ENCODE measurements at places on chromosomes 16 and 17.

DNA sequence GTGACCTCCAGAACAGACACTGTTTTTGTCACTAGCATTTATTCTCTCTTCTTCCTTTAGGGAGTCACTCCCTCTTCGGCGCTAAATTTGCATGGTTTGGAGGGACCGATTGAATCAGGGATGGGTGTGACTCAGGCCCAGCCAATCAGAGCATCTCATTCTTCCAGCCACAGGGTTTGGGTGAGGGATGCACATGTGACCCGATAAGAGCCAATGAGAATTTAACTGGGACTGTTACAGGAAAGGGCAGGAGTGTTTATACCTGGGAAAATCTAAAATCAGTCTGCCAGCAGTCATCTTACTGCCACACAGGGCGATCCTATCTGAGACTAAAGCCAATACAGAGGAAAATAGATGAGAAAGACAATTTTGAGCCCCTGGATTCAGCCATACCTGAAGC is 351.2 kb upstream of the ERCC4 start:
- DNase-seq = no peak

DNA sequence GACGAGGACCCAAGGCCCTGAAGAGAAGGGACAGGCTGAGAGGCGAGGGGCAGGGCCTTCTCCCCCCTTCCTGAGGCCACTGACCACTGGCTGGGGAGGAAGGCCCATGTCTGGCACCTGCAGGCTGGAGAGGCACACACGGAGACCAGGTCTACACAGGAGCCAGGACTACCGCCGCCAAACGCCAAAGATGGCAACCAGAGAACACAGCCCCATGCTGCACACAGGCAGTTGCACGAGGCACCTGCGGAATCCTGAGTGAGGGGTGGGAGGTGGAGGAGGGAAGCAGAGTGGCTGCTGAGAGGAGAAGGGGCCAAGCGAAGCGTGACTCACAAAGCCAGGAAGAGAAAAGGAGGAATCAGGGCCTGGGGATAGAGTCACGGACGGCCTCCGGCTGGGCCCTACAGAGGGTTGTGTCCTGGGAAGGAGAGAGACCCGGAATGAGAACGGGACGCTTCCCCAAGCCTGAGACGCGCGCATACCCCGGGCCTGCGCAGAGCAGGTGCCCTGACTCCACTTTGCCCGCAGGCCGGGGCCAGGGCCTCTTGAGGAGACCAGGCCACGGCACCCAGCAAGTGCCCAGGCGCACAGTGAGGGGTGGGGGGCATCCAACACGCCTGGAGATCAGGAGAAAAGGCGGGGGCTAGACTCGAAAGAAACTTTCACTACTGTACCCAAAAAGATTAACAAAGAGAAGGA is 28.7 kb upstream of the C16orf95 start:
- no peak for DNase-seq

GRCh38 chr17:55155856-55156560 is 108.8 kb upstream of the HLF start:
- DNase-seq = no peak

DNA sequence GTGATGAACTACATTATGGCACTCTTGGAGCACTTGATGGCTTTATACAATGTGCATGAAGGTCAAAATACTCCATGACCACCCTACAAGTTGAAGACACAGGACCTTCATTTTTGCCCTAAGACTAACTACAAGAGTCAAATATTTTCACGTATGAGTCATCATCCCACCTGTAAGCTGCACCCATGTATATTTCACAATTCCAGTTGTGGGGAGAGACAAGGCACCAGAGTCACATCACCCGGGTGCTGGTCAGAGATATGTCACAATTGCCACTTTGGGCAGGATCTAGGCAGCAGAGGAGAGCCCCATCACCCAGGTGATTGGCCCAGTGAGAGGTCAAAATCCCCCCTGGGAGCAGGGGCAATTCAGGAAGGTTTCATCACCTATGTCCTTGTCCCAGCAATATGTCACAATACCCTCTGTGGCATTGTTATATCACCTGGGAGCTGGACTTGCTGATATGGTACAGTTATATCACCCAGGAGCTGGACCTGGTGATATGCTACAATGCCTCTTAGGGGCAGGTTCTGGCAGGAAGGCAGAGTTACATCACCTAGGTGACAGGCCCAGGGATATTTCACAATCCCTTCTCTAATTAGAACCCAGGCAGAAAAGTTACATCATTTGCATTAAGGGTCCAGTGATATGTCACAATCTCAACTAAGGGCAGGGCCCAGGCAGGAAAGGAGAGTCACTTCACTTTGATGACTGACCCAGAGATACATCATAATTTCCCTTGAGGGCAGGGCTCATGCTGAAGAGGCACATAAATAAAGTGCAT is 1839.2 kb downstream of the TP53TG3F start:
- DNase-seq = no peak

DNA sequence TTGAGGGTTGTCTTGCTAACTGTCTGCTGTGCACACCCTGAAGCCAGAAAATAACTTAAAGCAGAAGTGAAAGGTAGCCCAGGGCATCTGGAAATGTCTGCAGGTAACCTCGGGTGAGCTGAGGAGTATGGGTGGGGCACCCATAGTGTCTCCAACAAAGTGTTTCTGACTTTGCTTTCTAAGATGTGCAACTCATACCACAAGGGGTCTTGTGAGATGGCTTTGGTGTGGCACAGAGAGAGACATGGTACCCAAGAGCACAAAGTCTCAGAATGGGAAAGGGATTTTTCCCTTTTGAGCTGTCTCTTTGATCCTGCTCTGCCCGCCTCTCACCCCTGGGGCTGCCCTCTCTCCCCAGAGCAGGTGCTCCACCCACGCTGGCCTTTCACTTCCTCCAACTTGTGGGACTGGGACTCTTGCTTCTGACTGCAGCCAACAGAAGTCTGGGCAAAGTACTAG is 6.9 kb downstream of the CHD9 start:
- DNase-seq = no peak

DNA sequence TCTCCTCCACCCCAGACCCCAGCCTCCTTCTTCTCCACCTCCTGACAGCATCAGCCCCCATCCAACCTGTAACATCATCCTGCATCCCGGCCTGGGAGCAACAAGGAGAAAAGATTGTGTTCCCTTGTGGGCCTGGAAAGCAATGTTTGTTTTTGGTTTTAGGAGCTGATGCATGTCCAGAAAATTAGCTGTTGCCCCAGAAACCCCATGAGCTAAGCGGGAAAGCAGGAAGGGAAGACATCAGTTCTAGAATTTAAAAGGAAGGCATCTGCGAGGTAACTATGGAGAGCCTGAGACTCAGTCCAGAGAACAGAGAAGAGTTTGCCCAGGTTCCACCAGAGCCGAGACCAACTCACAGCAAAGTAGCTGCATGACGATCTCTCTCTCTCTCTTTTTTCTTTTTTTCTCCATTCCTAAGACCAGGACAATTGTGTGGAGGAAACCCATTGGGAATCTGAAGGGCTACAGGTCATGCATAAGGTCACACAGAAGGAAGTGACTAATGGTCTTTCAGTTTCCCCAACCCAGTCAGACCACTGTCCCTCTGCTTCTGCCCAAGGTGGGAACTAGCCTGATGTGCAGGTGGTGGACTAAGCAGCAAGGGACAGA is 124.4 kb downstream of the SLC39A11 start:
- DNase-seq = no peak

GRCh38 chr16:54627616-54628015 is 303.0 kb upstream of the IRX5 start:
- DNase-seq = no peak

DNA sequence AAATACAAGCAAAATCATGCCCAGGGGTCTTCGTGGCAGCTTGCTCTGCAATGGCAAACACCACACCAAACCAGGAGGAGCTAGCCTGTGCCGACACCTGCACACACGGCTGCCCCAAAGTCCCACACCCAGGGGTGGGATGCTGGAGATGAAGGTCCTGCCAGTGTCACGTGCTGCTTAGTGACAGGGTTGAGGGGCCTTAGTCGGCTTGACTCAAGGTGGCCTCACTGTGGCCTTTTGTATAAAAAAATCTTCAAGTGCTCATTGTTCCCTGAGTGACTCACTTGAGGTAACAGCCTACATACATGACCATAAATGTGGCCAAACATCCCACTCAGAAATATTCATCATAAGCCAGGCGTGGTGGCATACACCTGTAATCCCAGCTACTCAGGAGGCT is 7.3 kb downstream of the TRIM65 start:
- no peak for DNase-seq

DNA sequence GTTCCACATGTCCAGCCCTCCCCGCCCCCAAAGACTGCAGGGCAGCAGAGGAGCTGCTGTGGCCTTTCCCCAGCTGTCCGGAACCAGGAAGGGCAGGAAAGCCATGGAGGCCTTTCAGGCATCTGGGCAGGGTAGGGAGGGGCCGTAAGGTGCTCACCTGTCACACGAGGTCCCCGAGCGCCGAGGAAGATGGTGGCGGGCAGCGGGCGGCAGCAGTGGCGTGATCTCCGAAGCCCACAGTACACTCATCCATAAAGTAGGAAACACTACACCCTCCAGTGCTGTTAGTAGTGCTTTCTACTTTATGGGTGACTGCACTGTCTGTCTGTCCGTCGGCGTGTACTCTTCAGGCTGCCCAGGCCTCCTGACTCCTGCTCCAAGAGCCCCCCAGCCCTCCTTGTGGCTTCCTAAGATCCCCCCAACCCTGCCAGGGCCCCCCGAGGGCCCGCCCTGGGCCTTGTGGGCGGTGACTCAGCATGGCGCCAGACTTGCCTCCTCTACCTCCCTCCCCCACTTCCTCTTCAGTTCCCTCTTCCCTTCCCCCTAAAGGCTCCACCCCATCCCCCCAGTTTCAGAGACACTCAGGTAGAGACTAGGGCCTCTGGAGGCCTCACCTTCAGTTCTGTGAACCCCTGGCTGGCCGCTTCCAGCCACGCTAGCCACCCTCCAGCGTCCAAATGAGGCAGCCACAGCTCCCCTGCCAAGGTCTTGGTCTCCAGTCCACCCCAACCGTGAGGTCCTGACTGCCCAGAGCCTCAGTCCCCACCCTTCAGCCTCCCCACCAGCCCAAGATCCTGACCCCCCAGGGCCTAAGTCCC is 2.6 kb upstream of the TSPOAP1 start:
- DNase-seq = no peak

- no peak for DNase-seq
Observed at GRCh38 chr17:56114469-56114868, 38.8 kb upstream of the ANKFN1 start.

GRCh38 chr17:16923904-16924695 is 47.8 kb downstream of the TNFRSF13B start:
- no peak for DNase-seq

DNA sequence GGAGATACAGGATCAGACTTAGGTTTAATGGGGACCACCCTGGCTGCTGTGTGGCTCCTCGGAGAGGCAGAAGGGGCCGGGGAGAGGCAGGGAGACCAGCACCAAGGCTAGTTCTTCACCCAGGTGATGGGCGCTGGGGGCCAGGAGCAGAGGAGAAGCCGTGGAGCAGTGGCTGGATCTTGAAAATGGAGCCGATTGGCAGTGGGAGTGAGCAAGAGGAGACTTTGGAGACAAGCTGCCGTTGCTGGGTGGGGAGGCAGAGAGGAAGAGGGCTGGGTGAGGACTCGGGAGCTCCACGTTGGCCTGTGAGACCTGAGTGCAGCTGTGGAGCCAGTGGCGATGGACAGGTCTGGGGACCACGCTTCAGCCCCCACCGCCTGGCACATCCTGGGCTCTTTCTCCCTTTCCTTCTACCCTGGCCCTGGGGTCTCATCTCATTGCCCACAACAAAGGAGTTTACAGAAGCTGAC is 9.0 kb downstream of the RAB11FIP4 start:
- no peak for DNase-seq

DNA sequence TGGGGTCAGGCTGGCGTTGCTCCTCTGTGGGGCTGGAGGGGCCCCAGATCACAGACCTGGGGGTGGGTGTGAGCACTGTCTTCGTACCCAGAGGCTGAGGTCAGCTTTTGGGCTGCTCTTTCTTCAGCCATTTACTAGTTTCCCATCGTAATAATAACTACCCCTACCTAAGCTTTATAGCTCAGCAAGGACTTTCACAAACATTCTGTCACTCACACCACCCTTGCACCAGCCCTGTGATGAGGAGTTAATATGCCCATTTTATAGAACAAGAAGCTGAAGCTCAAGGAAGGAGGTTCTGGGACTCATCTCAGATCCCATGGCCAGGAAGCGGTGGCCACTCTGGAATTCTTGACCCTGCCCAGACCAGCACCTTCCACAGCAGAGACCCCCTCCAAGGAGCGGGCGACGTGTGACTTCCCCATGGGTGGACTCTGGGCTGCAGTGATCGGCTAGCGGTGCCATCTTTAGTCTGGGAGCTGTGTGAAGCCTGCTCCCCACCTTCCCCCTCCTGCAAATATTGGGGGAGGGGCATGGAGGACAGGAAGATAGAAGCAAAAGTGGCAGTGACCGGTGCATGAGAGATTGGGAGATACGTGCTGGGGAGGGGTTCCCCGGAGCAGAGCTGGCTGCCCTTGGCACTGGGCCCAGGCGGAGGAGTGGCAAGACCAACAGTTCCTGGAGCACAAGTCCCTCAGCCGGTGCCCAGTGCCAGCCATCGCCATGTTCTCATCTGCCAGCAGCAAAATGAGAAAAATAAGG is 81.8 kb upstream of the TOB1 start:
- DNase-seq = no peak

DNA sequence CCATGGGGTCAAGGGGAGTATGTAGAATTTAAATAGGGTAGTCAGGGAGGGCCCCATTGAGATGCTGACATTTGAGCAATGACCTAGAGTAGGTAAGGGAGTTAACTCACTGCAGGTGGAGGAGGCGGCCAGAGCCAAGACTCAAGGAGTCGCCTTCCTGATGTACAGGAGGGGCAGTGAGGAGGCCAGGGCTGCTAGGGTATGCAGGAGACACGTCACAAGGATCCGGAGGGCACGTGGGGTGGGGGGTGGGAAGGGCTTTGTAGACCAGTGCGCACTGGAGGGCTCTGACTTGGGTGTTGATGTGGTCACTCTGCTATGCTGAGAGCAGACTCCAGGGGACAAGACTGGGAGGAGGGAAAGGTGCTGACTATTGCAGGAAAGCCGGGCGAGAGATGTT is 37.5 kb downstream of the SPECC1 start:
- no peak for DNase-seq

DNA sequence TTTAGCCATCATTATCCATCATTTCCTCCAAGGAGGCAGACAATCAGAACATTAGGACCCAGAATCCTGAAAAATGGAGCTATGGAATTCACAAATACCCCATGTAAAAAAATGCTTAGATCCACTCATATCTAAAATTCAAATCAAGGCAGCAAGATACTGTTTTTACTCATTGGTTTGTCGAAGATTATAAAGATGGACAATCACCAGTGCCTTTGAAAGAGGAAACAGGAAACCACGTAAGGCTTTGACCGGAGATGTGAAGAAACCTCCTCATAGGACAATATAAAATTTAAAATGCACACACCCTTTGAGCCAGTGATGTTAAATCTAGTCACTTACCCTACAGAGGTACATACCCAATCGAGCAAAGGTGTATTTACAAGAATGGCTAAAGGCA is 130.0 kb downstream of the XYLT1 start:
- no peak for DNase-seq

- DNase-seq = no peak
Observed at GRCh38 chr16:11870399-11870798, 19.1 kb upstream of the RSL1D1 start.

DNA sequence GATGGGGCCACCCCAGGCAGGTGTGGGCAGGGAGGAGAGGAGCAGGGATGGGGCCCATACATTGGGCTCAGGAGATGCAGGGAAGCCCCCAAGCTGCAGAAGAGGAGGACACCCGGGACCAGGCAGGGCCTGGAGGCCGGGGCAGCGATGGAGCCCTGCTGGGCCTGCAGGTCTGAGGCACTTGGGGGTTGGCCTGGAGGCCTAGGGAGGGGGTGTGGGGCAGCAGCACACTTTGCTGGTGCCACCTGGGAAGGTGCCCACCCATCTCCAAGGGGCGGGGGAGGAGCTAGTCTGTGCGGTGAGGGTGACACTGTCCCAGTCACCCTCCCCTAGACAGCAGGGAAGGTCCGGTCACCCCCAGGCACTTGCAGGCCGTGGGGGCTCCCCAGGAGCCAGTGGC is 6.4 kb upstream of the CCDC57 start:
- no peak for DNase-seq

Data from hippocampal formation (tissue), 2 donors.